ENCODE measurements at places on chromosomes 1 and 21.

DNA sequence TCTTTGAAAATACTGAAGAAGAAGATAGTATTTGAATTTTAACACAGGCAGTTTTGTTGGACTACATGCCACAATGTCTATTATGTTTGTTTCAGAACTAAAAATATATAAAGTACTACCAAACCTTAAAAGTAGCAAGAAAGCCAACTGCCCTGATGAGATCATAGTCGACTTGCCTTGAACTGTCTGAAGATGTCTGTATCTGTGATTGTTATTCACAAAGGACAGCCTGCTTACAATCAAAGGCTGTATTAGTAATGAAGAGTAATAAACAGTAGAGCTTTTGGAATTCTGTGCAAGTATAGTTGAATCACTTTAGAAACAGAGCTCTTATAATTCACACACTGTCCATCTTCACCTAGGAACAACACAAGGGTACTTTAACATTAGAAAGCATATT, 228.3 kb downstream of the NCAM2 start:
- DNase-seq = no peak

DNA sequence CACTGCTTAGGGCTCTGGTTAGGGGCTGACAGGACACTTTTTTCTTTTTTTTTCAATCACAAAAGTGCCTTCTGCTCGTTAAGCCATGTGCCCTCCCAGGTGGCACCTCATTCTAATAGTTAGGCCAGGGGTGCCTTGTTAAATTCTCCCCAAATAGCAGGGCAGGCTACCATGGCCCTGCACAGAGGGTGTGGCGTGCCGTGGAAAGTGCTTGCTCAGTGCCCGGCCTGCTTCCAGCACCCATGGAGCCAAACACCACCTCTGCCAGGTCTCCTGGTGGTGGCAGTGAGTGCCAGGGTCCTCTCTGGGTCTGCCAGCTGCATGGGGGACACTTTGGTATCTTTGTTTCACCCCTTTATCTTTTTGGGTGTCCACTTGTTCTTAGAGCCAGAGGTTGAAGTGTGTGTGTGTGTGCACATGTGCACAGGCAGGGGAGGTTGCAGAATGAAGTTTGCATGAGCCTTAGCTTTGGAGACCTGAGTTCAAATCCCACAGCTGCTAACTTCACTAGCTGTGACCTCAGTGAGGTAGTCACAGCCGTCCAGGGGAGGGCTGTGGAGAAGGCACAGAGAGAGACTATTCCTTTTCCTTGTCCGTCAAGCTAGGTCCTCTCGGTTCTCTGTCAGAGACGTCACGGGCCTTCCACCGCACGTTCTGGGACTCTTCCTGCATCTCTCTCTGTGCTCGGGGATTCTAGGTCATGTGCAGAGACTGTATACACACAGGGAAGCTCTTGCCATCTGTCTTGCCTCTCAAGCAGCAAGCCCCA, 39.9 kb upstream of the CSF3R start:
- no peak for DNase-seq

DNA sequence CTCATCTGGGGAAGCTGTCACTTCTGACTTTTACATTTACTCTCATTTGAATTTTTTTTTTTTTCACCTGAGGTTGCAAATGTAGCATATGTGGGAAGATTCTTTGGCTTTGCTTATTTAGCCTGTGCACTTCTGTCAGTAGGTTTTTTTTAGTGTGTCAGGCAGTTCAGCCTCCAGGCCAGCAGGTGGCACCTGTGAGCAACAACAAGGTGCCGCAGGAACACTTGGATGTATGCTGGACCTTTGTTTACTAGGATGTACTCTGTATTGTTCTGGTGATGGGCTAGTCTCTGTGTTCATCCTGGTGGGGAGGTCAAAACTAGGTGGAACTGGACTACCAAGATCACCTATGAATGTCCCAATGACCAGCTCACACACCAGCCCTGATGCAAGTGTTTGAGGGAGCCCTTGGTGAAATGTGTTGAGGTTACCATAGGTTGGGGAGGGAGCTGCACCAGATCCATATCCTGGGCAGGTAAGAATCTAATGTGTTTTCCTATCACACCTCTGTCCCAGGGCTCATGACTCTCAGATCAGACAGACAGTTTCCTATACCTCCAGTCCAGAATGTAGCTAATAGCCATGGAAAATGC, 618.2 kb downstream of the BRINP3 start:
- DNase-seq = peak; percentile 20

DNA sequence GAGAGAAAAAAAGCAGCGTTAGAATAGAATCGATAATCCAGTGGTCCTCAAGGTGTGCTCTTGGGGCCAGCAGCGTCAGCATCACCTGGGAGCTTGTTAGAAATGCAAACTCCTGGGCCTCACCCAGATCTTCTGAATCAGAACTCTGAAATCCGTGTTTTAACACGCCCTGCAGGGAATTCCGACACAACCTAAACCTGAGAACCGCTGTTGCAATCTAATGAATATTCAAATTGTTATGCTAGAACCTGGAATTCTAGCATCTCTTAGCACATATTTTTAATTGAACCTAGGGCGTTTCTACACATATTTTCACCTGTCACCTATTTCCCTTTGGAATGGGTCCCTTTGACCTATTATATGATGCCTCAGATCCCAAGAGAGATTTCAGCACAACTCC, 175.7 kb downstream of the PSMG1 start:
- DNase-seq = no peak

DNA sequence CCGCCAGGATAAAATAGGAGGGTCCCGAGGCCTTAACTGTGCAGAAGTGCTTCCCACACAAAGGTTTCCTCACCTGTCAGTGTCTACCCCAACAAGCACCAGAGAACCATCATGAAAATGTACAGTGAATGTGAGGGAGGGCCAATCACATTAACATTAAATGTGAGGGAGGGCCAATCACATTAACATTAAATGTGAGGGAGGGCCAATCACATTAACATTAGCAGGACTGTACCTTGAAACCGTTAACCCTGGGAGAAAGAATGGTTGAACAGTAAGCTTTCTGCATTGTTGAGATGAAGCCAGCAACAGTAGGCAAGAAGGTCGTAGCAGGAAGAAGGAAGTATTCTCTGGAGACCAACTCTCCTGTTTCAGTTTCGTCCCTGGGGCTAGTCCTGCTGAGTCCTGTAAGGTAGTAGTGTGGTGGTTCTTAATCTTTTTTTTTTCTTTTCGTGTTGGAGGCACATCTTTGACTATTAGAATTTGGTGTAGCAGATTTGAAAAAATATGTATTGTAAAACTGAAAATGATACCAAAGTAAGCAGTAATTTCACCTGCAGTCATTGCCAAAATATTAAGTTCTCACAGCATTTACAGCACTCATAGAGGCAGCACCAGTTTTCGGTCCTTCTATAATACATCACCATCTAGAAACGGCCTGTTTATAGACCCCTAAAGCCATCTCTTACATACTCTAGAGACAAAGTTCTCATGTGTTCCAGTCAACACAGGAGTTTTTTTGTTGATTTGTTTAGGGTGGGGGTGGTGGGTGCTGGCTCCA, 98.6 kb upstream of the PPP2R5A start:
- DNase-seq = peak; percentile 67

DNA sequence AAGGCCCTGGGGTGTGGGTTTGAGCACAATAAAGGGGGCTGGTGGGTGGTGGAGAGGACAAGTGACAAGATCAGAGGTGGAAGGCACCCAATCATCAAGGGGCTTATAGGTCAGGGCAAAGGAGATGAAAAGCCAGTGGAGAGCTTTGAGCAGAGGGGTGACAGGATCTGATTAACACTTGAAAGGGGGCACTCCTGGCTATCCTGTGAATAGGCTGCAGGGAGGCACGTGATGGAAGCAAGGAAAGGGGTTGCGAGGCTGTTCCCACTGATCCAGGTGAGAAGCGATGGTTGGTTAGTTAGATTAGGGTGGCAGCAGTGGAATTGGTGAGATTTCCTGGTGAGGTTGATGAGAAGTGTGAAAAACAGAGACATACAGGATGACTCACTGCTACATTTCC, 80.6 kb downstream of the WLS start:
- no peak for DNase-seq

- DNase-seq = no peak
Observed at GRCh38 chr21:41611966-41612606, 104.1 kb upstream of the TMPRSS2 start.

DNA sequence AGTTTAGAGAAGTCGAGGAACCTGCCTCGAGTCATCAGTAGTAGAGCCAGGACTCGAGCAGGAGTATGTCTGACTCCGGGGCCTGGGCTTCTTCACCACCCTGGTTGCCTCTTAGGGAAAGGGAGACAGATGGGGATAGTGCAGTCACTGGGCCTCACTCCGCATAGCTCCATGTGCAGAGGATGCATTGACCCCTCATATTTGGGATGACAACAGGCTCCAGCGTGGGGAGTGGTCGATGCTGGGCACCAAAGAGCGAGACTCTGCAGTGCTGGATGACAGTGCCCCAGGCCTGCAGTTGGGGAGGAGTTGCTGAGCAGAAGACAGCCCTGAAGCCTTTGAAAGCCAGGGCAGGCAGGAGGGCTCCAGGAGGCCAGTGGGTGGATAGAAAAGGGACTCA, 20.8 kb upstream of the TENT5C start:
- no peak for DNase-seq

- DNase-seq = no peak
Observed at GRCh38 chr1:206020393-206021007, 3.2 kb downstream of the CTSE start.

DNA sequence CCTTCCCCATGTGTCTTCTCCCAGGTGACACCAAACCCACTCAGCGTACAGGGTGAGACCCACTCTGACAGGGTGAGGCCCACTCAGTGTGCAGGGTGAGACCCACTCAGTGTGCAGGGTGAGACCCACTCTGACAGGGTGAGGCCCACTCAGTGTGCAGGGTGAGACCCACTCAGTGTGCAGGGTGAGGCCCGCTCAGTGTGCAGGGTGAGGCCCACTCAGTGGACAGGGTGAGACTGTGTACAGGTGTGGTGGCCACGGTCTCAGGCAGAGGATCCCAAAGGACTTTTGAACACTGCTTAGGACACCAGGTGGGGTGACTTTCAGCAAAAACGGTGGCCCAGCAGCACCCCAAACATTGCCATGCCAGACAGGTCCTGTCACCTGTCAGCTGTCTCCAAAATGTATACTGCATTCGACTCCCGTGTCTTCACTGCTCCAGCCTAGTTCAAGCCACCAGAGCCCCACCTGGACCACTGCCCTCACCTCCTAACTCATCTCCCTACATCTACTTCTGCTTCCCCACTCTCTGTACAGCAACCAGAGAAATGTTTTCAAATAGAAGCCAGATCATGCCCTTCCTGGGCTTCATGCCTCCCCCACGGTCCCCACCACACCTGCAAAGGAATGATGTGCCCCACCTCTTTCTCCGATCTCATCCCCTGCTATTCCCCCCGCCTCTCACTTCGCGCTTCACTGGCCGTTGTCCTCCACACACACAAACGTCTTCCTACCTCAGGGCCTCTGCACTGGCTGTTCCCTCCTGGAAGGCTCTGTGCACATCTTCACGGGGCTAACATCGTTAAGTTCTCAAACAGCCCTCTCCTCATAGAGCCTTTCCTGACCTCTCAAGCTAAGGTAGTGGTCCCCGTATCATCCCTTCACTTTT, 52.1 kb downstream of the ACBD3 start:
- no peak for DNase-seq

DNA sequence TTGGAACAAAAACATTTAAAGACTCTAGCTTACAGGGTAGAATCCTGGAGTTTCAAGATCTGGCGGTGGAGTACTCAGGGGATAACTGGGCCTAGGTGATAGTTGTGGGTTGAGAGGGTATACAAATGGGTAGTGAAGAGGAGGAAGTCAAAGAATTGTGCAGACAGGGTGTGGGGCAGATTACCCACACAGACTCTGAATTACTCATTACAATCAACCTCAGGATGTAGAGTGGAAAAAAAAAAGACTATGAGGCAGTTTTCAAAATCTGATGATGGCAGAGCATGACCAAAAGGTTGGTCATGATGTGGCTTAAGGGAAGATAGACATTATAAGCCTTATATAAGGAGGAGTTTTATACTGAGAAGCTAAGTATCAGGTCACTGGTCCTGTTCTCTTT, 44.1 kb upstream of the GLIS1 start:
- DNase-seq = no peak

GRCh38 chr1:206442101-206442500, 28.2 kb upstream of the IKBKE start:
- peak; percentile 32 for DNase-seq

GRCh38 chr1:13517193-13517812, 3.5 kb upstream of the LRRC38 start:
- peak; percentile 69 for DNase-seq

DNA sequence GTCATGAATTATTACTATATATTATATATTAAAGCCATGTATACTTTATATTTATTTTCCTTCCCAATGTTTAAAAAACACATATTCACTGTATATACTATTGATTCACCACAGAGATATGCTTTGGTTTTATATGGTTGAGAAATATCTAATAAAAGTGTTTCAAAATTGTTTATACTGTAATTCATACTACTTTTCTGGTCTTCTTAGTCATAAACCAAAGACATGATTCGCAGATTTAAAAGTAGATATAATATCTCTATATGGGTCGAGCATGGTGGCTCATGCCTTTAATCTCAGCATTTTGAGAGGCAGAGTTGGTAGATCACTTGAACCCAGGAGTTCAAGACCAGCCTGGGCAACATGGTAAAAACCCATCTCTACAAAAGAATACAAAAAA, 738.4 kb downstream of the USP25 start:
- no peak for DNase-seq

- no peak for DNase-seq
Observed at GRCh38 chr1:65247419-65248359, 61.7 kb upstream of the DNAJC6 start.

DNA sequence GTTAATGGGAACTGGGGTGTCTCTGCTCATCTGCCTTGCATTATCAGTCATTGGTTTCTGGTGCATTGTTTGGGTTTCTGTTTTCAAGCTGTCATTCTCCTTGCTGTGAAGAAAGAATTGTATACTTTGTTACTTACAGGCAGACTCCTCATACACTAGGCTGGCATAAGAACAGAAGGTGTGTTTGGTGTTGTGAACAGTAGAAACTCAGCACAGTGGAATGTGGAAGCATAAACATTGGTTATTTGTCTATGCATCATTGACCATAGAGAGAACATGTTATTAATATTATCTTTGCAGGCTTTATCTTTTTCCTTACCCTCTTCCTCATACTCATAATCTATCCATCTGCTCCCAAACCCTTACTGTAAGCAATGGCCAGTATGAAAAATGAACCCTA, 18.2 kb downstream of the C1orf87 start:
- DNase-seq = no peak

DNA sequence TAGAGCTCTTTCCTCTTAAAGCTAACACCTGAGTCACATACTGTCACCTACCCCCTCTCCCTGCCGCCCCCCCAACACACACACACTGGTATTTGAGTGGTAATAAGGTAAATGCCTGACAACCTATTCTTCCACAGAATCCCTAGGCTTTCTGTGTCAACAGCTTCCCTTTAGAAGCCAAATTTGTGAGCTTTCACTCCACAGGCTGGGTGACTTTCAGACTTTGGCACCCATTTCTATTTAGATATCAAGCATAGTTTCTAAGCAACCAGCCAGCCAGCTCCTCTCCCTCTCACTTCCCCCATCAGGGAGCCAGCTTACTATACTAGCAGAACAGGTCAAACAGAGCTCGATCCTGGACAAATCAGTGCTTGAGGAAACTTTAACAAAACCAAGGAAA, 3.2 kb upstream of the C1orf74 start:
- no peak for DNase-seq

Measured in suppressor macrophage treated with lipopolysaccharide for 1 hour (primary cell).